ENCODE measurements at places on chromosomes 2 and 18.

- DNase-seq = no peak
These were observed 21.0 kb downstream of the SPOPL start for GRCh38 chr2:138522556-138522955.

DNA sequence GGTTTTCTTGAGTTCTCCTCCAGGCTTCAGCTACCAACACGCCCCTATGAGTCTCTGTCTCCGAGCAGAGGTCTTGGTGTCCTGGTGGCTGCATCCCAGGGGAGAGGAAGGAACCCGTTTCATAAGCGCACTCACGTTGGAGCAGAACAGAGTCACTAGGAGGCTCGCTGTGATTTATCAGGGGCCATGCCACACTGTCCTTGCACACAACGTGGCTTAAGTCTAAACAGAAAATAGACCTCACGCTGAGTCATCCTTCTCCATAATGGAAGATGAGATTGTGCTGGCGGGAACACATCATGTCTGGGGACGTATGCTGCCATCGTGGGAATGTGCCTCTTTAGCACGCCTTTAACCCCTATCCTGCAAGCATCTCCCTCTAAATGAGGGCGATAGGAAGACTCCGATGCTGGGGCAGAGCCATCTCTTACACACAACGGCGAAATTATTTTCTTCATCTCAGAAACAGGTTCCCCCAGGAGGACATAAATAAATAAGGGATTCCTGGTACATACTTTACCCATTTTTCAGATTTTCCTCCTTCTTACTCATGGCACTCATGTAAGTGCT lies 211.4 kb downstream of the KLHL29 start:
- DNase-seq = no peak

DNA sequence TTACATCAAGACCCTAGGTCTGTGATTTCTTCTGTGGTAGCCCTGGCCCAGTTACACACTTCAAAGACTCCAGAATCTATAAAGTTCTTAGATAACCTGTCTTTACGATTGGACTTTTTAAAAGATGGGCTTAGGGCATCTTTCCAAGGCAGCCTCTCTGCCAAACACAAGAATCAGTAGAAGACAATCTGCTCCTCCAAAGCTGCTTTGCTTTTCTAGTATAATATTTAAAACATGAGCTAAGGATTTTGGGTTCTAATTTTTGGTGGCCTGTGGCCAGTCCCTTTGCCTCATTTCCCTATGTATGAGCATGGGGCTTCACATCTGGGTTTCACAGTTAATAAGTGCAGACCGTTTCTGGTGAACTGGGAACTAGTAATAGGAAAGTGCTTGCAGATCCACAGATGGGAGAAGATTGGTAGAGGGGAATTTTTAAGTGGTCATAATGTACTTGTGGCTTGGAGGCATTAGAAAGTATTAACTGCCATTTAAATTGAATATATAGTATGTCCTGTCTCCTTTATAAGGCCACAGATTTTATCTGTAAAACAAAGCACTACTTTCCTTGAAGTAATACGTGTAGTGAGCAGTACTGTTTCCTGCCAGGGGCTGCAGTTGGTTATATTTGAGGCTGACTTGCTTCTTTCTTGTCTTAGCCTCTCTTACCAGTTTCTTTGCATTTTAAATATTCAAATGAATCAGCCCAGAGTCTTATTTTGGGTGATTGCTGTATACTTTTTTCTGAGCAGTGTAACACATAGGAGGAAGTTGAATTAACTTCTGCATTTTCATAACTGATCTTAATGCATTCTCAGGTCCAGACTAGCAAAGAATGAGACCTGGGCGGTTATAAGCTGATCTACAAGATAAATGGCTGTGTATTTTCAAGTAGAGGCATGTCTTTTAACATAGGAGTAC lies 1.5 kb downstream of the ARPC2 start:
- peak; percentile 39 for DNase-seq

DNA sequence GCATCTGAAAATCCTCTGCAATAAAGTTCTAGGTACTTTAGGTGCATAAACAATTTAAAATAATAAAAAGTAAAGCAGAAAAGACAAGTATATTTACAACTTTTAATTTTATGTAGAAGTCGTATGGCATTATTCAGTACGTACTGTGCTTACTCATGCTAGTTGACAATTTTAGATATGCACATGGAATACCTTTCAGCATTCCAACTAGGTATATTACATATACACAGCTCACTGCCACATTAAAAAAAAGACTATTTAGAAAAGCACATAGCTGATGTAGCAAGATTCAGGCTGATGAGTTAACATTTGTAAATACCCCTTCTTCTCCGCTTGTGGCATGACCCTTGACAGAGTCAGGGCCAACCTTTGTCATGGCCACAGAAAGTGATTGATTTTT lies 171.2 kb downstream of the FBXO15 start:
- no peak for DNase-seq

DNA sequence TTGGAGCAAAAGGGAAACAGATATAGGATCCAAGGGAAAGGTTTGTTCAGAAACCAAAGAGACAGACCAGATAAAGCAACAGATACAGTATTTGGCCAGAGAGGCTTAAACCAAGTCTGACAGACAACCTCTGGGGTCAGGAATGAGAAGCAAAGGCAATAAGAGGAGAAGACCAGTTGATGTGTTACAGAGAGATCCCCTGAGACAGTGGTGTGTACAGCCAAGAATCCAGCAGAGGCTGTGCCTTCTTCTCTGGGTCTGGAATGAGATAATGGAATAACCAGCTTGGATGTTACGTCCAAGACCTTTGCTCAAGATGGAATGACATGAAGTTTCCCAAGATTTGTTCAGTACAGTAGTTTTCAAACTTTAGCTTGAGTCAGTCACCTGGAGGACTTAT lies 61.1 kb downstream of the MDH1 start:
- DNase-seq = no peak

DNA sequence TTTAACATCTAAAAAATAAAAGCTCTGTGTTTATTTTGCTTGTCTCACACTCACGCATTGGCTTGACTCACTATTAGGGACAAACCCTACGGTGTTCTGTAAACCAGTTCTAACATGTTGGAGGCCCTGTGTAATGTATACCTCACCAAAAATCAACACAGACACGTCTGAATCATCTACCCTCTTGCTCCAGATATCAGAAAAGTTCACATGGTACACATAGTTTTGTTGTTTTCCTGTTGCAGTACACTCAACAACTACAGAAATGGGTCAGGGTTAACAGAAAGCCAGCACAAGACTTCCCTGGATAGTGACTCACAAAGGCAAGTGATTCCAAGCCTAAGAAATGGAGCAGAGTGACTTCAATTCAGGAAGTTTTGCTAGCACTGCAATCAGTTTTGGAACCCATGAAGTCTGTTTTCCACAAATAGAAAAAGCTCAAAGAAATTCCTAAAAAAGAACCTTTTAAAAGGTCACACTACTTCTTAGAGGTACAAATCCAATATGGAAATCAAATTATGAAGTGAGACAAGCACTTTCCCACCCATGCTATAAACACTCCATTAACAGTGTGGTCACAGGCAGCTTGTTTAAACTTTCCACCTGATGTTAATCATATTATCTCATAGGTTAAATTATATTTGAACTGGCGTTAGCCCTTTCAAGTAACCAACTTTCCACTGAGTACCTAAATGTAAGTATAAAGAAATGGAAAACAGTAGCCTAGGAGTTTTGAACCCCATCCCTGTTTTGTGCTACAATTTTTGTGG lies 87.4 kb downstream of the GAREM1 start:
- no peak for DNase-seq

GRCh38 chr2:220101980-220102379 lies 474.6 kb downstream of the SLC4A3 start:
- no peak for DNase-seq

DNA sequence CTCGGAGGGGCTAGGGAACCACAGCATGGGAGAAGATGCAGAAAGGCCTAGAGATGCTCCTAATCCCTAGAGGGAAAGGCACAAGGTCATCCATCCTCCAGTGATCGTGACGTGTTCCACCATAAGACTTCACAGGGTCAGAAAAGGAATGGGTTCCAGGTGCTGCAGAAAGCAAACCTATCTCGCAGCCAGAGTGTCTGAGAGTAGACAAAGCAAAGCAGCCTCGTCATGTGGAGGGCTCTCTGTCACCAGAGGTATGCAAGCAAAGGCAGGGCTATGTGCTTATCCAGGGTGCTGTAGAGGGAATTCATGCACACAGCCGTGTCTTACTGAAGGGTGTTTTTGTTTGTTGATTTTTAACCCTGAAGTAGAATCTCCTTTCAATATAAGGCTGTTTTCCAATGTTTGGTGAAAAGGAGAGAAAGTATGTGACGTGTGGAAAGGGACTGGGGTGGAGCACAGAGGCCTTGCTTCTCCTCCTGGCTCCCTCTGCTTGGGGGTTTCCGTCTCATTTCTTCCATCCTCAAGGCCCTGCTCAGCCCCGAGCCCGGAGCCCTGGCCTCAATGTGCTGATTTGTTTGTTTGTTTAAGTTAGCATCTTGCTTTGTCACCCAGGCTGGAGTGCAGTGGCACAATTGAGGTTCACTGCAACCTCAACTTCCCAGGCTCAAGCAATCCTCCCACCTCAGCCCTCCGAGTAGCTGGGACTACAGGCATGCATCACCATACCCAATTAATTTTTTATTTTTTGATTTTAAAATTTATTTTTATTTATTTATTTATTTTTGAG lies 3.0 kb downstream of the GPR55 start:
- DNase-seq = no peak

DNA sequence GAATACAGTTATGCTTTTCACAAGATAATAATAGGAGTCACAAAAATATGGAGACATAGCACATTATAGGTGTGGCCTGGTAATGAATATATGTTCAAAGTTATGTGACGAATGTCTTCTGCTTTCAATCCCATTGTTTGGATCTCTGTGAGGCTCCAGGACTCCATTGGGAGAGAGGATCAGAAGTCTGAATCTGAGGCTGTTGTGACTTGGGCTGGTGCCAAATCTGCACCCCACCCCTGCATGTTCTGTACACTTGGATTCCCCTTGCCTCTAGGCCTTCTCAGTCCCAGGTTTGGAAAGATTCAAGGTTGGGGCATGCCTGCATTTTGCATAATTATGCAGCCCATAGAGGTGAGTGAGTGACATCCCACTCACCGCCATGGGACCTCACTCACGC lies 103.1 kb upstream of the MGAT5 start:
- no peak for DNase-seq

- DNase-seq = no peak
These were observed 263.6 kb downstream of the SS18 start for GRCh38 chr18:25826823-25827222.

DNA sequence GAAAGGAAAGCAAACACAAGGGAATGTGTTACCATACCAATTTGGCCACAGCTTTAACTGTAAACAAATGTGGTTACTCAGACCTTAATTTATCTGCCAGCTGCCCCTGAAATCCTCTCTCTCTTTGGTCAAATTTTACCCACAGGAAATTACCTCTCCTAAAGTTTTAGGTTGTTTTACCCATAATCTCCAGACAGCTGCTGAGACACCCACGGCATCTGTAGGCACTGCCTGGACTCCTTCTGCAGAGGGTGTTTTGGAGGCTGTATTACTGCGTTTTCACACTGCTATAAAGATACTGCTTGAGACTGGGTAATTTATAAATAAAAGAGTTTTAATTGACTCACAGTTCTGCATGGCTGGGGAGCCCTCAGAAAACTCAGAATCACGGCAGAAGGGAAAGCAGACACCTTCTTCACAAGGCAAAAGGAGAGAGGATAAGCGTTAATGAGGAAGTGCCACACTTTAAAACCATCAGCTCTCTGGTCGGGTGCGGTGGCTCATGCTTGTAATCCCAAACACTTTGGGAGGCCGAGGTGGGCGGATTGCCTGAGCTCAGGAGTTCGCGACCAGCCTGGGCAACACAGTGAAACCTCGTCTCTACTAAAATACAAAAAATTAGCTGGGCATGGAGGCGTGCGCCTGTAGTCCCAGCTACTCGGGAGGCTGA lies 677.5 kb upstream of the FSHR start:
- DNase-seq = no peak

DNA sequence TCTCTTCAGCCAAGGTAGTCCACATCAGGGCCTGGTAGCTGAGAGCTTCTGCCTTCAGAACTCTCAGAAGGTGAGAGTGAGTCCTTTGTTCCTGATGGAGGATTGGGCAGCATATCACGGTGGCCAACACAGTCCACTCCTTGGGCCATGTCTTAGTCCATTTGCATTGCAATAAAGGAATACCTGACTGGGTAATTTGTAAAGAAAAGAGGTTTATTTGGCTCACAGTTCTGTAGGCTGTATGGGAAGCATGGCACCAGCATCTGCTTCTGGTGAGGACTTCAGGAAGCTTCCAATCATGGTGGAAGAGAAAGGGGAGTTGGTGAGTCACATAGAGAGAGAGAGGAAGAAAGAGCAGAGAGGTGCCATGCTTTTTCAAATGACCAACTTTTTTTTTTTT lies 98.8 kb downstream of the ADCYAP1 start:
- DNase-seq = no peak

DNA sequence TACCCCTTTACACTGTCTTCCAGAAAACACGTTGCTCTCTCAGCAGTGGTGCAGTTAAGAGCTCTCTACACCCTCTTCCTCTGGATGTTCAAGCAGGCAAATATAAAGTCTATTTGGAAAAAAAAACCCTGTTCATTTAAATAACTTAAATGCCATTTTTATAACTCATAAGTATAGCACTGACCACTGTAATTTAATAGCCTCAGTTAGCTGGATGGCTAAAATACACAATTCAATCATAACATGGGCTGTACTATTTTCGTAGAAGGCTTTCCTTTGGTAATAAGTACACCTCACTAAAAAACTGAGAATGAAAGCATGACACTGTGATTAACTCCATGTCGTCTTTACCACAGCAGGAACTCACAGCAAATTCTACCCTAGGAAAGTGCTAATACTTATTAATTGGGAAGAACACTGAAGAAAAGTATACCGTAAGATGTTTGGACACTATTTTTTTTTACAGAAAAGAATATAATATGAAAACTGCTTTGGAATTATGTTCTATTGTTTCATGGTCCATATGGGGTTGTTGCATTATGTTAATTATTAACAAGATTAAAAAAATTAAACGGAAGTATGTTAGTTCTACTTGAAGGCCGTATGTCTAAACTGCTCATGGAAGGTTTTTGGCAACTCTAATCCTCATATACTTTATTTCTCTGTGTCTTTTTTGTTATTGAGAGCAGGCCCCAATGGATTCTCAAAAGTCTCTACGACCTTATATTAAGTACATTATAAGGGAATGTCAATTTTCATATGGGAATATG lies 269.1 kb downstream of the ZNF385B start:
- no peak for DNase-seq

- no peak for DNase-seq
These were observed 179.6 kb upstream of the SLC39A10 start for GRCh38 chr2:195477248-195477995.

DNA sequence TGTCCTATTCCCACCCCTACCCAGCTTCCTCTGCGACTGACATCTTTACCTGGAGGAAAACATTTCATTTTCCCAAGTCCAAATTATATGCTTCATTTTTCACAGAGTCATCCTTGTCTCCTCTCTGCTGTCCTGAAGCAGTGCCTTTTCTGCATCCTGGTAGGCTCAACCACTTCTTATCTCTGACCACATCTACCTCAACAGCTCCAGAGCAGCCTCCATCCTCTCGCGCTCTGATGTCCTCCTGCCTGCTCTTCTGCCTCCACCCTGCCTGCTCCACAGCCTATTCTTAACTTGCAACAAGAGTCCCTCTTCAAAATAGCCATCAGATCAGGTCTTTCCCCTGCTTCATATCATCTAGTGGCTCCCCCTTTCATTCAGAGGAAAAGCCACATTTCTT lies 457.1 kb downstream of the PARD3B start:
- no peak for DNase-seq

- DNase-seq = no peak
These were observed 15.0 kb downstream of the ELAC1 start for GRCh38 chr18:50982802-50983179.

- no peak for DNase-seq
These were observed 39.7 kb downstream of the THUMPD2 start for GRCh38 chr2:39739386-39739785.

Data from CD8-positive, alpha-beta memory T cell (primary cell).